GM12878 (cell line): ENCODE measurements at places on chromosomes 11 and 22. TPM values are rescaled to one million over a fixed set of nuclear protein-coding genes. Genes with fewer than 3 reads are reported as not detected.

GRCh38 chr11:119673052-119673758, 55.8 kb downstream of the NECTIN1 start:
- peaks cover 27% of the 10 kb centered on the region for H3K36me3 ChIP-seq
- DNase-seq: no peak
- H3K4me3 ChIP-seq: no peak overlapping the region
- H3K4me1 ChIP-seq: peaks cover 29% of the 10 kb centered on the region
- peak overlapping the region; percentile 85 for H3K27ac ChIP-seq

SCT gene
- polyA plus RNA-seq: not detected in 2 replicates

GRCh38 chr11:44334356-44335004, 24.5 kb upstream of the ALX4 start:
- no peak overlapping the region for H3K4me3 ChIP-seq
- no peaks in the 10 kb centered on the region for H3K4me1 ChIP-seq
- H3K27me3 ChIP-seq: peaks cover 4% of the 10 kb centered on the region
- DNase-seq: no peak
- H3K36me3 ChIP-seq: no peaks in the 10 kb centered on the region

RBM14 gene
- 140 and 150 TPM in 2 replicates for polyA plus RNA-seq

GRCh38 chr11:33949252-33949913, 57.5 kb upstream of the LMO2 start:
- no peak overlapping the region for H3K4me3 ChIP-seq
- H3K4me1 ChIP-seq: no peaks in the 10 kb centered on the region
- no peaks in the 10 kb centered on the region for H3K27me3 ChIP-seq
- H3K36me3 ChIP-seq: no peaks in the 10 kb centered on the region

GRCh38 chr22:23277583-23278295, 97.4 kb downstream of the BCR start:
- H3K4me3 ChIP-seq: no peak overlapping the region
- H3K36me3 ChIP-seq: peaks cover 5% of the 10 kb centered on the region; the same call in 1 of the 2 replicates
- peaks cover 11% of the 10 kb centered on the region for H3K4me1 ChIP-seq
- H3K27ac ChIP-seq: no peak overlapping the region
- no peak for DNase-seq
- no peaks in the 10 kb centered on the region for H3K27me3 ChIP-seq

DNA sequence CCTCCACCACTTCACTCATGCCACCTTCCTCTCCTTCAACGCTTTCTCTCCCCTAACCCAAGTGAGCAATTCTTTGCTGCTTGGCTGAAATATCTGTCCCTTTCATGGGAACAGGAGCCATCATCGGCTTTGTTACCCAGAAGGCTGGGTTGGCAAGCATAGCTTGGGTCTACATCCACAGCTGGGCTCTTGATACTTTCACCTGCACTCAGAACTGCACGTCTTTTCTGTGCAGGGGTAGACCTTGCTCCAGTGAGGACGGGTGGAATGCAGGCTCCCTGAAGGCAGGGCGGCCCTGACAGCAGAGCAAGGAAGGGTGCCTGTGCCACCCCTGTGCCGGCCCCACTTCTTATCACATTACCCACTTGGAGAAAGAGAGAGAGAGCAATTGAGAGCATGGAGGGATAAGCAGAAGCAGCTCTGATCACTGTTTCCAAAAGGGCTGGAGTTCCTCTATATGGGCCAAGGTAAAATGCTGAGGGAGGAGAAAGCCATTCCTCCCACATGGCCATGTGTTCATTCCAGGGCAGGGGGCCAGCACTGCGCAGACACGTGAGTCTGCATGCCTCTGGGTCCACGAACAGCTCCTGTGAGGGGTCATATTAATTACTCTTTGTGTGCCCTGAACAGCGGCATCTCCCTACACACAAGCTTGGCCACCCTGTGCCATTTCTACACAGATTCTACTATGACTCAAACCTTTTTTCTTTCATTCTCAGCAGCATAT, 181.8 kb downstream of the BUD13 start:
- no peaks in the 10 kb centered on the region for H3K36me3 ChIP-seq
- no peaks in the 10 kb centered on the region for H3K4me1 ChIP-seq
- H3K4me3 ChIP-seq: no peak overlapping the region
- no peak for DNase-seq
- H3K27me3 ChIP-seq: no peaks in the 10 kb centered on the region; the same call in 1 of the 2 replicates

OR52H1 gene
- polyA plus RNA-seq: not detected in 2 replicates

GRCh38 chr11:244376-244775, 7.6 kb downstream of the PSMD13 start:
- DNase-seq: no peak
- H3K36me3 ChIP-seq: peaks cover 42% of the 10 kb centered on the region
- no peaks in the 10 kb centered on the region for H3K27me3 ChIP-seq

DNA sequence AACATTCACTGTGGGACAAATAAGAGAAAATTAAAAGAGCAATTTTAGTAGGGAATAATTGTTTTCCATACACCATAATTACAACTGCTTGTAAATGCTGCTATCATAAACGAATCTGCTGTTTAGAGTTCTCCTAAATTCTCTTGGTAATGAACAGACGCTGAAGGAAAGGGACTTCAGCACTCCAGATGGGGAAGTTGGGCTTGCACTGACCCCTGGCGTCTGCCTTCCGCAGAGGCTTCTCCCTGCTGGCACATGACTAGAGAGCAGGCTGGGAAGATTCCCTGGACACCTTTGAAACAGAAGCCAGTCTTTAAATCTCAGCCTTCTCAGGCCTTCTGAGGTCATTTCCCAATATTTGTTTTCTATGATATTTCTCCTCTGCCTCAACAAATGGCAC, 84.1 kb downstream of the NXPE2 start:
- DNase-seq: no peak
- no peak overlapping the region for H3K4me3 ChIP-seq
- H3K36me3 ChIP-seq: no peaks in the 10 kb centered on the region
- no peaks in the 10 kb centered on the region; the same call in 1 of the 2 replicates for H3K27me3 ChIP-seq
- no peaks in the 10 kb centered on the region for H3K4me1 ChIP-seq

TH gene
- not detected in 2 replicates for polyA plus RNA-seq

CCDC157 gene
- polyA plus RNA-seq: 1.6 and 2.8 TPM in 2 replicates

ARCN1 gene
- polyA plus RNA-seq: 99.1 and 114 TPM in 2 replicates

- no peak overlapping the region for H3K27ac ChIP-seq
- no peak for DNase-seq
- H3K36me3 ChIP-seq: no peaks in the 10 kb centered on the region
- no peaks in the 10 kb centered on the region for H3K27me3 ChIP-seq
- H3K4me3 ChIP-seq: no peak overlapping the region
Observed at GRCh38 chr22:22996511-22997261, 73.6 kb upstream of the GNAZ start.

GRCh38 chr11:57700425-57700824, 11.6 kb downstream of the MED19 start:
- no peaks in the 10 kb centered on the region for H3K27me3 ChIP-seq
- DNase-seq: no peak
- H3K4me1 ChIP-seq: no peaks in the 10 kb centered on the region
- no peak overlapping the region for H3K4me3 ChIP-seq
- no peak overlapping the region for H3K27ac ChIP-seq

GRCh38 chr11:133826866-133827265, 18.4 kb downstream of the SPATA19 start:
- H3K4me1 ChIP-seq: no peaks in the 10 kb centered on the region
- H3K36me3 ChIP-seq: no peaks in the 10 kb centered on the region
- H3K27ac ChIP-seq: no peak overlapping the region
- H3K4me3 ChIP-seq: no peak overlapping the region

- no peak for DNase-seq
- H3K4me1 ChIP-seq: no peaks in the 10 kb centered on the region
- H3K27ac ChIP-seq: no peak overlapping the region
- H3K27me3 ChIP-seq: no peaks in the 10 kb centered on the region
- no peaks in the 10 kb centered on the region for H3K36me3 ChIP-seq
Observed at GRCh38 chr11:133692126-133692934, 153.0 kb downstream of the SPATA19 start.

B4GALNT4 gene
- not detected in 2 replicates for polyA plus RNA-seq

GRCh38 chr11:8683115-8683807, 669 bp downstream of the RPL27A start:
- H3K36me3 ChIP-seq: peaks cover 8% of the 10 kb centered on the region
- no peaks in the 10 kb centered on the region for H3K27me3 ChIP-seq
- peak overlapping the region; percentile 88 for H3K4me3 ChIP-seq
- peak overlapping the region; percentile 99 for H3K27ac ChIP-seq
- DNase-seq: no peak
- peaks cover 24% of the 10 kb centered on the region for H3K4me1 ChIP-seq

DNA sequence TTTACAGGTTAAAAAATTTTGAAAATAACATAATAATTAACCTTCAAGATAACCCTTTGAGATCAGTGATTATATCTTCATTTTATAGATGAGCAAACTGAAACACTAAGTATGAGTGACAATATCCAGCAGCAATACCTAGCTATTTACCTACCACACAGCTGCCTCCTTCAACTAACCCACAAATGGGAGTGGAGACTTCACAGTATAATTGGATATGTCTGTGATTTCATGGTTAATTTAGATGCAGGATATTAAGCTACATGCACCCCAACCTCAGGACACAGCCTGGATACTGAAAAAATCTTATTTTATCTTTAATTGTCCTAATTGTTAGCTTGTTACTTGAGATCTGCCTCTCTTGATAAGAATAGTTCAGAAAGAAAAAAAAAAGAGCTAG, 297.2 kb upstream of the ANO5 start:
- H3K4me3 ChIP-seq: no peak overlapping the region
- no peaks in the 10 kb centered on the region for H3K27me3 ChIP-seq
- H3K36me3 ChIP-seq: no peaks in the 10 kb centered on the region
- DNase-seq: no peak
- H3K4me1 ChIP-seq: no peaks in the 10 kb centered on the region

- H3K36me3 ChIP-seq: peaks cover 14% of the 10 kb centered on the region
- H3K27me3 ChIP-seq: no peaks in the 10 kb centered on the region
- H3K4me3 ChIP-seq: no peak overlapping the region
- no peak for DNase-seq
Observed at GRCh38 chr11:59182457-59183151, 10.7 kb downstream of the DTX4 start.

TMX2 gene
- 124 and 125 TPM in 2 replicates for polyA plus RNA-seq

DNA sequence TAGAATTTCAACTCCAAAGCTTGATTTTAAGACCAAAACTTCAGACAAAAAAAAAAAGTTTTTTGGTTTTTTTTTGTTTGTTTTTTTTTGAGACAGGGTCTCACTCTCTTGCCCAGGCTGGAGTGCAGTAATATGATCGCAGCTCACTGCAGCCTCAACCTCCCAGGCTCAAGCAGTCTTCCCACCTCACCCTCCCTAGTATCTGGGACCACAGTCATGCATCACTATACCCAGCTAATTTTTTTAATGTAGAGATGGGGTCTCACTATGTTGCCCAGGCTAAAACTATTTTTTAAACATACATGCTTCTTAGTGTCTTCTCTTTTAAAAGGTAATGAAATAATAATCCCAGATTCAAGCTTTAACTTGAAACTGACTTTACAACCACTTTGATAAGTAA, 35.4 kb upstream of the GRK2 start:
- H3K27ac ChIP-seq: no peak overlapping the region
- H3K4me1 ChIP-seq: no peaks in the 10 kb centered on the region
- H3K27me3 ChIP-seq: no peaks in the 10 kb centered on the region
- no peak overlapping the region for H3K4me3 ChIP-seq

RIC3 gene
- polyA plus RNA-seq: 1.3 and 1.9 TPM in 2 replicates
